Osteocyte (in vitro differentiated cells): ENCODE measurements at places on chromosomes 1 and 21.

- DNase-seq: no peak
Measured at GRCh38 chr1:68111519-68112436, 61.4 kb upstream of the DIRAS3 start.

DNA sequence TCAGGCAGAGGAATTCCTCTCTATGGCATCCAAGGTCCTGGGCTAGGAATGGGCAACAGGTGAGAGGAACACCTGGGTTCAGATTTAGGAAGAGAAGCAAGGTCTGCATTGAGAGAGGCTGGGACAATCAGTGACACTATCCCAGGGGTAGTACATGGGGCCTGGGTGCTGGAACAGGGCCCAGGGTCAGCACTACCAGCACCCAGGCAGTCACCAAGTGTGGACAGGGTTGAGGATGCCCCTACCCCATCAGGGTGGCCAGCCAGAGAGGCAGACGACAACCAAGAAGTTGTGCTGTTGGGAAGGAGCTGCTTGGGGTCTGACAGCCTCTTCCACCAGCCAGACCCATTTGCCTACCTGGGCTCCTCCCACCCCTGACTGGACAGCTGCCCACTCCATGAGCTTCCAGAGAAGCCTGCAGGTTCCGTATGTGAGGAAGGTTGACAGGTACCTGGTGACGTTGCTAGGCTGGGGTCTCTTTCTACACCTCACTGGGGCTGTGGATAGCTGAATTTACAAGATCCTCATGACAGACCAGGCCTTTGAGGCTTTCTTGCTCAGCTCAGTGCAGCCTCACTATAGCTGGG, 13.9 kb downstream of the CYP4A11 start:
- no peak for DNase-seq

- no peak for DNase-seq
Measured at GRCh38 chr1:56435434-56436262, 143.7 kb downstream of the PLPP3 start.

DNA sequence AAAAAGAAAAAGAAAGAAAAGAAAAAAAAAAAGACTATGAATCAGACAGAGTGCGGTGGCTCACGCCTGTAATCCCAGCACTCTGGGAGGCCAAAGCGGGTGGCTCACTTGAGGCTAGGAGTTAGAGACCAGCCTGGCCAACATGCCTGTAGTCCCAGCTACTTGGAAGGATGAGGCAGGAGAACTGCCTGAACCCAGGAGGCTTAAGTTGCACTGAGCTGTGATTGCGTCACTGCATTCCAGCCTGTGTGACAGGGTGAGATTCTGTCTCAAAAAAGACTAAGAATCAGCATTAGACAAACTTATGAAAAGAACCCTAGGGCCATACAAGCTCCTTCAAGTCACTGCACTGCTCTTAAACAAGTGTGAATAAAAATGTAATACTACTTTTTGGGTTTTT, 16.9 kb downstream of the PSMB4 start:
- no peak for DNase-seq

DNA sequence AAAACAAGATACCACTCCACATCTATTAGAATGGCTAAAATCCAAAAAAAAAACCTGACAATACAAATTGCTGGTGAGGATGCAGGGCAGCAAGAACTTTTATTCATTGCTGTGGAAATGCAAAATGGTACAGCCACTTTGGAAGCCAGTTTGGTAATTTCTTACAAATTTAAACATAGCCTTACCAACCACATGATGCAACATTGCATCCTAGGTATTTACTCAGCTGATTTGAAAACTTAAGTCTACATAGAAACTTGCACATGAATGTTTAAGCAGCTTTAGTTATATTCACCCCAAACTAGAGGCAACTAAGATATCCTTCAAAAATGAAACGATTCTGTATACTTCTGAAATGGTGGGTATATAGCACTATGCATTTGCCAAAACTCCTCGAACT, 178.8 kb upstream of the PDE4B start:
- no peak for DNase-seq

DNA sequence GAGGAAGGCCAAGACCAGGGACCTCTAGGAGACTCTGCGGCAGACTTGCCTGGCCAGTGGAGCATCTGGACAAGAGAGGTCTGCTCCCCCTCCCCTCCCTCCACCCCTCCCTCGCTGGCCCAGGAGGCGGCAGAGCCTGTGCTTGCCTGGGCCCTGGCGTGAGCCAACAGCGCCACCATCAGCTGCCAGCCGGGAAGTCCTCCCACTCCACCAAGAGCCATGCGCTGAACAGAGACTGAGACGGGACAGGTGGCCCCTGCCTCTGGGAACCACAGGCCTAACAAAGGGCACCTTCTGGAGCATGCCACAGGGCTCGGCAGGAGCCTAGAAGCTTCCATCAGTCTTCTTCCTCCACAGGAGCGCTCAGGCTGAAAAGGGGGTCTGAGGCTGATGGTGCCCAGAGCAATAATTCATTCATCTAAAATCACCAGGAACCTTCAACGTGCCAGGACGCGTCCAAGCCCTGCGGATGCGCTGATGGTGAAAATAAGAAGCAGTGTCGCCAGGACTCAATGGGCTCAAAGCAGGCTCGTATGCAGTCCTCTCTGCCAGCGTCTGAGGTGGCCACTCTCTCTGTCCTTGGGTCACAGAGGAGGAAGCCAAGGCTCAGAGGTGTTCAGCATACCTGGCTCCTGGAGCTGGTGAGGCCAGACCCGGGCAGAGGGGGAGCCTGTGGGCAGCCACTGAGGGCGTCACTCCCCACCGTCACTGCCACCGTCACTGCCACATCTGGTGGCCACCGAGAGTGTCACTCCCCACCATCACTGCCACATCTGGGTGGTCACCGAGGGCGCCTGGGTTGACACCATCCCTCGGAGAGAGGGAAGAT, 161.2 kb downstream of the NPHP4 start:
- DNase-seq: no peak

DNA sequence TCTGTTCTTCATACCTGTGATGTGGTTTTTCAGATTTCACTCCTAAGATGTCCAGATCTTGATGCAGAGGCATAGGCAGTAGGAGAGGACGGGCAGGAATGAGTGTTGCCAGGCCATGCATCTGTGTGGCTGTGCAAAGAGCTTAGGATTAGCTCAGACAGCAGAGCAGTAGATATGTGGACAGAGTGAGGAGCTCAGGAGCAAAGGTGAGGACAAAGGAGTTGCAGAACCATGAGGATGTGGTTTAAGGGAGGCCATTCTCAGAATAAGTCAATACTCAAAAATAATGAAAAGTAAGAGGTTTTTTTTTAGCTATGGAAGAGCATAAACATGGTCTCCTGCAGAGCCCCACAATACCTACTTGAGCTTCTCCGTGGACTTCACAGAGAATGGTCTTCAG, 158.3 kb downstream of the HHAT start:
- DNase-seq: no peak
